ENCODE measurements at places on chromosomes 1 and 21. TPM values are rescaled to one million over a fixed set of nuclear protein-coding genes. Genes with fewer than 3 reads are reported as not detected.

DNA sequence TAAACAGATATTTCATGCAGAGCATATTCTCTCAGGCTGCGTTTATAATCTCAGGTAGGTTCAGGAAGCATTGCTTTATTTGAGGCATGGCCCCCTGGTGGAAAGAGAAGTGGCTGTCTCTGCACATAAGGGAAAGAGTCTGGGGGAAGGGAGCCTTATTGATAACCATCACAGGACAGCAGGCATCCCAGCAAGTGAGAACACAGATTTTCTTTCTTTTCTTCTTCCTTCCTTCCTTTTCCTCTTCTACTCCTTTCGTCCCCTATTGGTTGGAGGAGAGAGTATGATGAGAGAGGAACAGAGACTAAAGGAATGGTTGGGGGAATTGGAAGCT is 21.9 kb downstream of the TSNAX start:
- DNase-seq = no peak

DNA sequence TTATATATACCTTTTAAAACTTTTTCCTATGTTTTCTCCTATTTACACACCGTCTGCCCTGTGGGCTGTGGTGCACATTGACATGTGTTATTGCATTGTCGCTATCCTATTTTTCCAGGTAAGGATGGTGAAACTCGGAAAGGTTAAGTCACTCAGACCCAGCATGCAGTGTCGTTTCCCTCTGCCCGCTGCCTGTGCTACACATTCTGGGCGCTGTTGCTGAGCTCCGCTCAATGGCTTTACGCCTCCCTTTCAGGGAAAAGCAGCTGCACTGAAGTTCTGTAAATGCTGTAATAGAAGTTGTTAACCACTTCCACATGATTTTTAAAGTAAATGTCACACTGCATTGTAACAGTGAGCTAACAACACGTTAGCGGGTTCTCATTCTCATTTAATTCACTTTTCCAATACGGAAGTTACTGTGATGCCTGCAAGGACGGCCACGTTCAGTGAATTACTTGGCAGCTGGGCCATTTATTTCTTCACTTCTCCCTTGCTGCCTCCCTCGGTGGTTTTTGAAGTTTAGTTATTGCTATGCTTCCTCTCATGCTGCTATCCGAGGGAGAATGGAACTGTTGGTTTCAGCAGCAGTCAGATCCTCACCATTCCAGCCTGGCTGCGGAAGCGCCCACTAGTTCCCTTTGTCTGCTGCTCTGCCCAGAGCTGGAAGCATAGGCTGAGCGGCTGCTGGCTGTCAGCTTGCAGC is 288.7 kb downstream of the SPATA17 start:
- DNase-seq = no peak

DNA sequence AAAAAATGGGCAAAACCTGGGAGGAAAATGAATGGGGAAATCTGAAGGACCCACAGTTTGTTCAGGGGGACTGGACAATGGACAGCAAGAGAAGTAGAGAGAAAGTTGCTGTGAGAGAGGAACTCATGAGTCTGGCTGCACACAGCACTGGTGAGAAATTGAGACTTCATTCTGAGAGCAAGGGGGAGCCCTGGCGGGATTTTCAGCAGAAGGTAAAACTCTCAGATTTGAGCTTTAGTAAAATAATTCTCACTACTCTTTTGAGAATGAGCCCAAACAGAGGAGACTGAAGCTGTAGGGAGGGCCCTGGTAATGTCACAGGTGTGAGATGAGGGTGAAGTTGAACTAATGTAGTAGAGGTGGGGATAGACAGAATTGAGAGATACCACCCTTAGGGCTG is 438.6 kb downstream of the OMA1 start:
- no peak for DNase-seq

- DNase-seq = no peak
Observed at GRCh38 chr1:242128951-242129502, 130.1 kb upstream of the MAP1LC3C start.

GRCh38 chr21:32015461-32016139 is 142.8 kb downstream of the HUNK start:
- no peak for DNase-seq

DNA sequence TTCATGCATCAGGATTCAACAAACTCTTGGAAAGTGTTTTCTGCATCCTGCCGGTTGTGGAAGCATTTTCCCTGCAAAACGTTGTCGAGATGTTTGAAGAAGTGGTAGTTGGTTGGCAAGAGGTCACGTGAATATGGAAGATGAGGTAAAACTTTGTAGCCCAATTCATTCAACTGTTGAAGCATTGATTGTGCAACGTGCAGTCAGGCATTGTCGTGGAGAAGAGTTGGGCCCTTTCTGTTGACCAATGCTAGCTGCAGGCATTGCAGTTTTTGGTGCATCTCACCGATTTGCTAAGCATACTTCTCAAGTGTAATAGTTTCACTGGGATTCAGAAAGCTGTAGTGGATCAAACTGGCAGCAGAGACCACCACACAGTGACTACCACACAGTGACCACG is 57.0 kb upstream of the PRDM2 start:
- no peak for DNase-seq

- DNase-seq = no peak
Observed at GRCh38 chr1:174005032-174005431, 17.1 kb downstream of the RC3H1 start.

GRCh38 chr21:42654179-42654912 is 925 bp downstream of the PDE9A start:
- DNase-seq = no peak

DNA sequence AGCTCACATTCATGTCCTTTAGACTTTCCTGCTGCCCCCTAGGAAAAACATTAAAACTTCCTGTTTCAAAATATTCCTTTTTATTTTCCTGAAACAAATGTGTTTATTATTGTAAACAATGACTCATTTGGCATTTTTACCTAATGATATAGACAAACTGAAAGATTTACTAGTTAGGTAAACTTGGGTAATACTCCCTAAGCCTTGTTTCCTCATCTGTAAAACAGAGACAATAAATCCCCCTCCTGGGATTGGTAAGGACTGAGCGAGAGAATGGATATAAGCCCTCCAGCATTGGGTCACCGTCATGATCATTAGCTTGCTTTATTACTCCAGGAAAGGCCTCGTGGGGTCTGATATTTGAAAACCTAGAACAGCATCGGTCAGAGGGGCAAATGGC is 59.8 kb downstream of the LPAR3 start:
- no peak for DNase-seq

- no peak for DNase-seq
Observed at GRCh38 chr1:34786521-34787325, 5.7 kb downstream of the GJB3 start.

DNA sequence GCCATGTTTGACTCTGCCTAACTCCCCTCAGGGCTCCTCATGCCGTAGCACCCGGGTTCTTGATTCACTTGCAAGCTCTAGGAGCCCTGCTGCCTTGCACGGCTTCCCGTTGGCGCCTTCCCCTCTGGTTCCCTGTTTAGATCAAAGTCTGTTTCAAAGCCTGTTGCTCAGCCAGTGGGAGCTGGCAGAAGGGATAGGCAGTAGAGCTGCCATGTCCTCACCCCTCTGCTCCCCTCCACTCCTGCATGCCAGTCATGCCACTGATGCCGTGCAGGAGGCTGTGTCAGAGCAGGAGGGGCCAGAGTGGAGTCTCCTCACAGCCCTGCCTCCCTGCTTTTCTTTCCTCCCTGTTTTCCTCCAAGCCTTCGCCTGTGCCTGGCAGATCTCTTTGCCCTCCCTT is 26.5 kb downstream of the HMGCS2 start:
- no peak for DNase-seq

GRCh38 chr1:154418923-154419619 is 13.9 kb downstream of the IL6R start:
- DNase-seq = no peak

HTR1D gene
- total RNA-seq = not detected

UTS2 gene
- 5.4 TPM for total RNA-seq

FAM131C gene
- 0.98 TPM for total RNA-seq

CAMK1G gene
- not detected for total RNA-seq

Measured in vagina (tissue), 2 donors.